ENCODE measurements at places on chromosomes 5 and 9.

DNA sequence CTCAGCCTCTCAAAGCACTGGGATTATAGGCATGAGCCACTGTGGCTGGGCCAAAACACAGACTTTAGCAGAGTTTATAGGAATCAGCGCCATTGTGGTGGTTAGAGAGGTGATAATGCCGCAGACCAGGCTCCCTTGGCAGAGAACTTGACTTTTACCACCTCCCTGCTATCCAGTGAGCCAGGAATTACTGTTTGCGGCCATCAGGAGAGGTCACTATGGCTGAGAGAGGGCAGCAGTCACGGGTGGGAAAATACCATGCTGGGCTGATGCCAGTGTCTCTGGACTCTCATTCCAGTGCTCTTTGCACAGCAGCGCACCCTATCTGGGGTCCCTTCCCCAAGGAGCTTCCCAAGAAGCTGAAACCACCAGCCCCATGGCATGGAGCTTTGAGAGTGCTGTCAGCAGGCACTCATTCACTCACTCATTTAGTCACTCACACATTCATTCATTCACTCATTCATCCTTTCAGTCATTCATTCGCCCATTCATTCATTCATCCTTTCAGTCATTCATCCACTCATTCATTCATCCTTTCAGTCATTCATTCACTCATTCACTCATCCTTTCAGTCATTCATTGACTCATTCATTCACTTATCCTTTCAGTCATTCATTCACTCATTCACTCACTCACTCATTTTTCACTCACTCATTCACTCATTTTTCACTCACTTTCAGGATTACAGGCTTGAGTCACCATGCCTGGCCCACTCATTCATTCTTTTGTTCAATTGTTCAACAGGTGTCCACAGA is 27.3 kb upstream of the RNU6ATAC start:
- DNase-seq = no peak

DNA sequence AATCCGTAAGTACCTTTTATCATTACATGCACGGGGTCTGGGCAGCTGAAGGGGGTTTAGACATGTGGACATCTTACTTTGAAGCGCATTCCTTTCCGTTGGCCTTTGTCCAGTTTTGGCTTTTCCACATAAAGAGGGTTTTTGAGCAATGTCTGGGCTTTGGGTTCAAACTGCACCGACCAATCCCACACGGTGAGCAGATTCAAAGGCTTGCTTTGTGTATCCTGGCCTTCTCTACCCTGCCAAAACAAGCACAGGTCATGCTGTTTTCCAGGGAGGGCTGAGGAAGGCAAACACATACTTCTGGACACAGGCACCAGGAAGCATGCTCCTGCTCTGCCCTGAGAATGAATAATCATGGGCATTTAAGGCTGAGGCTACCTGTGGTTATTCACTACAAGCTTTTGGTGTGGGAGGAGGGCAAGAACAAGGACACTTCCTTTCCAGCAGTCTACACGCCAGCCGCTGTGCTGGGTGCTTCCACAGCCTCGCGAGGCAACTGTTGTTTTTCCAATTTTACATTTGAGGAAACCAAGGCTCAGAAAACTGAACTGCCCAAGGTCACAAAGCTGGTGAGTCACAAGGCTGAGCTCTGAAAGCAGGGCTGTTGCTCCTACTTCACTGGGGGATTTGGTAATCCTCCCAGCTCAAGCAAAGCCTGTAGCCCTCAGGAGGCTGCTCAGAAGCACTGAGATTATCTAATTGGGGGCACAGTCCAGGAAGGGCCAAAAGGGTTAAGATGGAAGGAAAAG is 59.8 kb upstream of the GOLPH3 start:
- DNase-seq = no peak

- DNase-seq = no peak
Measured at GRCh38 chr5:155605920-155606319, 592.4 kb downstream of the KIF4B start.

GRCh38 chr5:88236866-88237642 is 31.6 kb downstream of the TMEM161B start:
- DNase-seq = no peak

All from activated B cell treated with CpG ODN at 0.5 μM for 24 hours (primary cell).